Hematopoietic multipotent progenitor cell treated with erythropoietin and hydrocortisone succinate and interleukin-3 and kit ligand, for 17 days (in vitro differentiated cells): ENCODE measurements at places on chromosomes 13 and 19.
A peak's percentile ranks its signal among the peaks of the same experiment; 100 is the strongest.

- DNase-seq = no peak
Observed at GRCh38 chr19:49888510-49888824, 8.2 kb downstream of the IL4I1 start.

DNA sequence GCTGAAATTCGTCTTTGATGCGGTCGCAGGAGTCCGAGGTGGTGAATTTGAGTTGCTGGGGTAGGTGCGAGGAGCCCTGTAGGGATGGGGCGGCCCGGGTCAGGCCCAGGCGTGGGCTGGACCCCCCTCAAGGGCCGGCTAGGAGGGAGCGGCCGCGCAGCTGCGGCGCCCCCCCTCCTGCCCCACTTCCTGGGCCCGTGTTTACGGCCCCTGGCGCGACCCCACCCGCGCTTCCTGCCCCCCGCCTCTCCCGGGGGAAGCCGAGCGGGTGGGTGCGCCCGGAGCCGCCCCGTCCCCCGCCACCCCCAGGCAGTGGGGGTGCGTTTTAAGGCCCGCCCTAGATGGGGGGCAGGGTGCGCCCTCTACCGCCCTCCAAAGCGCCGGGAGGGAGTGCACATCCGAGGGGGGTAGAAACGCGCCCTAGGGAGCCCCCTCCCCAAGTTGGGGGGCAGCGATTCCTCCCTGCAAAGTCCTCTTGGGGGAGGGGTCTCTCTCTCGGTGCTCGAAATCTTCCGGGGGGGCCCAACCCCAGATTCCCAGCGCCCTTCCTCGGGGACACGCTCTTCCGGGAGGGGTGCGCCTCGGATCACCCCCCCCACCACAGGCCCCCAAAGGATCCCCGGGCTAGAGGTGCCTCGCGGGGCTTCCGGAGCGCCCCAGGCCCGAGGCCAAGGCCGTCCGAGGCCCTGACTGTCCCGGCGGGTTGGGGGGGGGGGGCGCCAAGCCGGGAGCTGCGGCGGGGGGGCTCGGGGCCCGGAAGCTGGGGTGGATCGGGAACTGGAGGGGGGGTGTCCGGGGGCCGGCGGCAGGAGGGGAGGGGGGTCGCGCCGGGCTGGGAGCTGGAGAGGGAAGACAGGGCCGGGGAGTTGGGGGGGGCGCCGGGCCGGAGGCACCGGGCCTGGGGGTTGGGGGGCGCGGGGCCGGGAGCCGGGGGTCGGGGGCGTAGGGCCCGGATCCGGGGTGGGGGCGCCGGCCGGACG, 823 bp downstream of the TLE5 start:
- DNase-seq = peak; percentile 70

DNA sequence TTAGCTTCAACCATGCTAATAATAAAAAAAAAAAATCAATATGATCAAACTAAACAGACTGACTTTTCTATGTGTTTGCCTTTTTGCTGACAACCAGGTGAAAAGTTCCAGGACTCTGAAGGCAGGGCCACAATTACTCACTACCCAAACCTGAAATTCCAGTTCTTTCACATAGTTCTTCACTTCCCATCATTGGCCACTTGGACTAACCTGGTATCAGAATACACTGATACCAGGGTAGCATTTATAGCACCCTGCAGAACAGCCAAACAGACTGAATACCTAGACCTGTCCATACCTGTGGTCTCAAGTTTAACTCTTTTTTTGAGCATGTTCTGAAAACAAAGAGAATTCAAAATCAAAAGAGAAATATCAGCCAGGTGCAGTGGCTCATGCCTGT, 25.1 kb downstream of the ELF1 start:
- DNase-seq = no peak

DNA sequence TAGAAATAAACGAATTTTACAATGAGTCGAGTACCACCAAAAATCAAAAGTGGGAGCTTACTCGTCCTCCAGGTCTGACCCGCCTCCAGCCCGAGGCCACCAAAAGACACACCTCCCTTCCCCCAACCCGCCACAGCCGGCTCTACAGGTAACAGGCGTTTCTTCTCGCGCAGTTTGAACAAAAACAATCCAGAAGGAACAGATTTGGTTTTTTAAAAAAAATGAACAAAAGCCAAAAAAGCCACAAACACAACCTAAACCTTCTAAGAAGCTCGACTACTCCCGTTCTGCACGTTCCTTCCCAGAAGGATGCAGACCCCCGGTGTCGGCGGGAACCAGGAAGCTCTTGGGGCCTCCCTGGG, 671 bp downstream of the ZDHHC20 start:
- peak; percentile 33 for DNase-seq

DNA sequence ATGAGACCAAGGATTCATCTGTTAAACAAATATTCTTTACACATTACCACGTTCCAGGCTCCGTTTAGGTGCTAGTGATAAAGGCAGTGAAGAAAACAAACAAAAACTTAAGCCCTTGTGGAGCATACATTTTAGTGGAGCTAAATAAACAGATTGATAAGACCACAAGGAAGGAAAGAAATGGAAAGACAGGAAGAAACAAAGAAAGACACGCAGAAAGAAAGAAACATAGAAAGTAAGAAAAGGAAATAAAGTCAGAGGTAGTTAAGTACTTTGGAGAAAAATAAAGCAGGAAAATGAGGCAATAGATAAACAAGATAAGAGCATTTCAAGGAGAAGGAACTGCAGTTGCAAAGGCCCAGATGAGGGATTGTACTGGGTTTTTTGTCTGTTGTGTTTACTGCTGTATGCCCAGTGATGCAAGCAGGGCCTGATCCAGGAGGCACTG, 998 bp downstream of the NFKBIB start:
- peak; percentile 32 for DNase-seq

DNA sequence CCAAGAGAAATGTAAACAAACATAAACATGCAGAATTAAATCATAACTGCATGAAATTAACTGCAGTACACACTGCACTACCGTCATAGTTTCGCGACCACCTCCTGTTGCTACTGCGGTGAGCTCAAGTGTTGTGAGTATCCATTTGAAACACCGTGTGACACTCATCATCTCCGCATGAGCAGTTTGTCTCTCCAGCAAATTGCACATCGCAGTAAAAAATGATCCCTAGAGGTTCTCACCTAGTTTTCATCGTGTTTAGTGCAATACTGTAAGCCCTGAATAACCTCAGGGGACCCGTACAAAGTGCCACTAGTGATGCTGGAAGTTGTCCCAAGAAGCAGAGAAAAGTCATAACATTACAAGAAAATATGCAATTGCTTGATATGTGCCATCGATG, 147.7 kb downstream of the DPF1 start:
- DNase-seq = no peak

DNA sequence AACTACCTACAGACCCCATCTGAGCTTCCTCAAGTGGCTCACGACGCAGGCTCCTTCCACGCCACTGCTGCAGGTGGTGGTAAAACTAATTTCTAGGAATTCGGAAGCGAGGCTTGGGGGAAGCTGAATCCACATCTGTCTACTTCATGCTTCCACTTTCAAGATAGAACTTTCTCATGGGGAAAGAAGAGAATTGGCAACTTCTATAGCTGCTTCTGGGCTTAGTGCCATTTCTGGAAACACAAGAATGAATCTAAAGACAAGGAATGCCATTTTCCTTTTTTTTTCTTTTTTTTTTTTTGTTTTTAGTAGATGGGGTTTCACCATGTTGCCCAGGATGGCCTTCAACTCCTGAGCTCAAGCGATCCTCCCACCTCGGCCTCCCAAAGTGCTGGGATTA, 2.8 kb upstream of the NLRP12 start:
- no peak for DNase-seq

GRCh38 chr13:98557937-98558792, 18.7 kb downstream of the STK24 start:
- no peak for DNase-seq

- DNase-seq = no peak
Observed at GRCh38 chr13:32745509-32745908, 159.3 kb downstream of the PDS5B start.

DNA sequence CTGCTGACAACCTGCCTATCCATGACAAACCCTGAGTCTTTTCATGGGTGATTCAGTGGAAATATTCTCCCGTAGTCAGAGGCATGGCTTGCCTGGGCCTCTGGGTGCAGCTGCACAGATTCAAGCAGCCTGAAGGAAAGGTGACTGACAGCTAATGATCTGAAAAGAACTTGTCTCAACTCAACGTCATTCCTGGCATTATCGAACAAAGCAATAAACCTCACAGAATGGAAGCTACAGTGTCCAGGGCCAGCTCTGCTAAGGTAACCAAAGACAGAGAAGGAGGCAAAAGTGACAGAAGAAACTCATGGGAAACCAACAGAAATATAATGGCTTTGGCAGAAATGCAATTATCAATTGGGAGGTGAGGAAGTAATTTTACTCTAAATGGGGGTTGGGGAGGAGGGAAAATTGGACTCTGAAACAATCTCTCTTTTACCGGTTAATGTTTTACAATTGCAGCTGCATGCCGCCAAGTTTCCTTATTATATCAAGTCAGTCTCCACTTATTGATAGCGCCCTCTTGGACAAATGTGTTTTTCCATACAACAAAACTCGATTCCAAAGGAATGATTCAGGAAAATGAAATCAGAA, 12.9 kb downstream of the STARD13 start:
- no peak for DNase-seq

- DNase-seq = no peak
Observed at GRCh38 chr13:105345730-105346129, 1189.7 kb downstream of the EFNB2 start.

DNA sequence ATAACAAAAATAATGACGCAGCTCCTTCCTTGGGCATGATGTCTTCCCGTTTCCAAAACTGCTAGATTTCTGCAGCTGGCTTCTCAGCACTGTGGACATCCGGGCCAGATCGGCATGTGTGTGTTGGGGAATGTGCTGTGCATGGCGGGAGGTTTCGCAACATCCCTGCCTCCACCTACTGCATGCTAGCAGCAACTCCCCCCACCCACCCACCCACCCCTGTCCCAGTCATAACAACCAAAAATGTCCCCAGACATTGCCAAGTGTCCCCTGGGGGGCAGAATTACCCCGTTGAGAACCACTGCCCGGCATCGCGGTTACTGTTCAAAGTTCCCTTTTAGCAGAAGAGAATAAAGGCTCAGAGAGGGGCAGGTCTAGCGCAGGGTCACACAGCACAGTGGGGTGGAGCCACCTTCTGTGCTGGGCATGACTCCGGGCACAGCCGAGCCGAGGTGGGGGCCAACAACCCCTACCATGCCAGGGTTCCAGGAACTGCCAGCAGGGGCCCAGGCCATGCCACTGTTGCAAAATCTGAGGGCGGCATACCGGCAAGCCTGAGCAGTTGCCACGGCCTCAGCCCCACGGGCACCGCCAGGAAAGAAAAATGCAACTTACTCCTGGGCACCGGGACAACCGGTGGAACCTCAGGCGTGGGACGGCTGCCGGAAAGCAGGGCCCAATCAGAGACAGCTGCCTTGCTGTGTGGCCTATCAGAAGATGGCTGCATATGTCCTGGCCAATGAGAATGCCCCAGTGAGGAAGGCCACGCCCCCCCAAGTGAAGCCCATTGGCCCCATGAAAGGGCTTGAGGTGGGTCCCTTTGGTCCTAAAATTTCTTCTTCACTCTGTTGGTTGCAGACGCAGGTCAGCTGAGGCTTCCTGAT, 22.5 kb upstream of the NFIC start:
- no peak for DNase-seq

DNA sequence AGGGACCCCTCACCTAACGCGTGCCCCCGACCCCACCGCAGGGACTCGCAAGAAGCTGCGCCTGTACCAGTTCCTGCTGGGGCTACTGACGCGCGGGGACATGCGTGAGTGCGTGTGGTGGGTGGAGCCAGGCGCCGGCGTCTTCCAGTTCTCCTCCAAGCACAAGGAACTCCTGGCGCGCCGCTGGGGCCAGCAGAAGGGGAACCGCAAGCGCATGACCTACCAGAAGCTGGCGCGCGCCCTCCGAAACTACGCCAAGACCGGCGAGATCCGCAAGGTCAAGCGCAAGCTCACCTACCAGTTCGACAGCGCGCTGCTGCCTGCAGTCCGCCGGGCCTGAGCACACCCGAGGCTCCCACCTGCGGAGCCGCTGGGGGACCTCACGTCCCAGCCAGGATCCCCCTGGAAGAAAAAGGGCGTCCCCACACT, 4.7 kb upstream of the MYBPC2 start:
- DNase-seq = no peak

DNA sequence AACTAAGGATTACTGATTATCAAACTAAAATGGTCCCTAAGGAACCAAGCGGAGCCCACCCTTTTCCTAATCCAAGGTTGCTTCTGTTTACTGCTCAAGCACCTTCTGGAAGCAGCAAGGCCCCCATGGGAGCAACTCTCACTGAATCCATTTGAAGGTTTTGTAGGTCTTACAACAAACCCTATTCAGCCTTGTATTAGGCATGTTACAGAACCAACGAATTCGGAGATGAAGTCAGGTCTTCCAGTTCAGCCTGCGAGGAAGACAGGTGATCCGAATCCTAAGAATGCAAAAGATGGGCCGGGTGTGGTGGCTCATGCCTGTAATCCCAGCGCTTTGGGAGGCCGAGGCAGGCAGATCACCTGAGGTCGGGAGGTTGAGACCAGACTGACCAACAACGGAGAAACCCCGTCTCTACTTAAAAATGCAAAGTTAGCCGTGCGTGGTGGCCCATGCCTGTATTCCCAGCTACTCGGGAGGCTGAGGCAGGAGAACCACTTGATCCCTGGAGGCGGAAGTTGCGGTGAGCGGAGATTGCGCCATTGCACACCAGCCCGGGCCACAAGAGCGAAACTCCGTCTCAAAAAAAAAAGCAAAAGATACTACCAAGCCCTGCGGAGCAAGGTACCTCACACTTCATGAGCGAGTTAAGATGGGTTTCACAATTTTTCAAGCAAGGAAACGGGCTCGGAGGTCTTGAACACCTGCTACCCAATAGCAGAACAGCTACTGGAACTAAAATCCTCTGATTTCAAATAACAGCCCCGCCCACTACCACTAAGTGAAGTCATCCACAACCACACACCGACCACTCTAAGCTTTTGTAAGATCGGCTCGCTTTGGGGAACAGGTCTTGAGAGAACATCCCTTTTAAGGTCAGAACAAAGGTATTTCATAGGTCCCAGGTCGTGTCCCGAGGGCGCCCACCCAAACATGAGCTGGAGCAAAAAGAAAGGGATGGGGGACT, 609 bp downstream of the ZAR1L start:
- peak; percentile 61 for DNase-seq

DNA sequence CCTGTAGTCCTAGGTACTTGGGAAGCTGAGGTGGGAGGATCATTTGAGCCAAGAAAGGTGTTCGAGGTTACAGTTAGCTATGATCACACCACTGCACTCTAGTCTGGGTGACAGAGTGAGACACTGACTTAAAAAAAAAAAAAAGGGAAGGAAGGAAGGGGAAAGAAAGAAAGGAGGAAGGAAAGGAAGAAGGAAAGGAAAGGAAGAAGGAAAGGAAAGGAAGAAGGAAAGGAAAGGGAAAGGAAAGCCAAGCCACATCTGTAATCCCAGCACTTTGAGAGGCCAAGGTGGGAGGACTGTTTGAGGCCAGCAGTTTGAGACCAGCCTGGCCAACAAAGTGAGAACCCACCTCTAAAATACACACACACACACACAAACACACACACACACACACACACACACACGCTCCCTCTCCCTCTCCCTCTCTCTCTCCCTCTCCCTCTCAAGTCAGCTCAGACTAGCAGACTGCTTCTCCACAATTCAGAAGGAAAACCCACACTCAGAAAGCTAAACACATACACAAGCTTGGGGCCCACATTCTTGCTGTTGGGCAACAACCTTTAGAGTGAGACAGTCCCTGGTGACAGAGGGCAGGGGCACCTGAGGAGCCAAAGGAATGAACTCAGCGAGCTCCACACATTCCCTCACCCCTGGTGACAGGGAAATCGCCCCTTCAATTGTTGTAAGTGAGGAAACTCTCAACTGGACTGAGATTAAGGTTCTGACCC, 2.7 kb downstream of the ZNF709 start:
- no peak for DNase-seq
